ENCODE measurements at places on chromosomes 6 and 20.

GRCh38 chr6:14193524-14193923 lies 76.0 kb downstream of the CD83 start:
- no peak for DNase-seq

- DNase-seq: no peak
These were observed 15.8 kb downstream of the PSMB1 start for GRCh38 chr6:170537329-170537728.

GRCh38 chr6:108578595-108579327 lies 18.0 kb downstream of the FOXO3 start:
- no peak for DNase-seq

- no peak for DNase-seq
These were observed 1288.4 kb downstream of the EPHA7 start for GRCh38 chr6:92130944-92131343.

- no peak for DNase-seq
These were observed 1.1 kb downstream of the GNL1 start for GRCh38 chr6:30554962-30555815.
